ENCODE measurements at places on chromosomes 7 and 10.

- no peak for DNase-seq
These were observed 139.9 kb downstream of the KCNMA1 start for GRCh38 chr10:77497748-77498147.

DNA sequence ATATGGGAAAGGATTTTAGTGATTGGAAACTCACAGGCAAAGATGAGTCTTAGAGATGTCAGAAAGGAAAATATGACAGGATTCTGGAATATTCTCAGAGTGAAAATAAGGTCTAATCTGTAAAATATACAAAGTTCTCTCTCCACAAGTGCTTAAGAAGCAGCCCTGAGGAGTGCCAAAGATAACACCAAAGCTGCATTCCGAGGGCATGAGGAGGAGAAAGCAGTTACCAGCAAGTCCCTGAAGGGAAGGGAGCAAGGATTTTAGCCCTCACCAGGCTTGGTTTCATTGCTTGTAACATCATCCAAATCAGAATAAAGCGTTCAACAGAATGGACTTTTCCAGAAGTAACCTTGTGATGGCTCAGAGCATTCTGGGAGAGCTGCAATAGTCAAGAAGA, 31.4 kb upstream of the DLX6 start:
- DNase-seq, result no peak

GRCh38 chr10:14936584-14936983, 17.3 kb downstream of the DCLRE1C start:
- DNase-seq, result no peak

DNA sequence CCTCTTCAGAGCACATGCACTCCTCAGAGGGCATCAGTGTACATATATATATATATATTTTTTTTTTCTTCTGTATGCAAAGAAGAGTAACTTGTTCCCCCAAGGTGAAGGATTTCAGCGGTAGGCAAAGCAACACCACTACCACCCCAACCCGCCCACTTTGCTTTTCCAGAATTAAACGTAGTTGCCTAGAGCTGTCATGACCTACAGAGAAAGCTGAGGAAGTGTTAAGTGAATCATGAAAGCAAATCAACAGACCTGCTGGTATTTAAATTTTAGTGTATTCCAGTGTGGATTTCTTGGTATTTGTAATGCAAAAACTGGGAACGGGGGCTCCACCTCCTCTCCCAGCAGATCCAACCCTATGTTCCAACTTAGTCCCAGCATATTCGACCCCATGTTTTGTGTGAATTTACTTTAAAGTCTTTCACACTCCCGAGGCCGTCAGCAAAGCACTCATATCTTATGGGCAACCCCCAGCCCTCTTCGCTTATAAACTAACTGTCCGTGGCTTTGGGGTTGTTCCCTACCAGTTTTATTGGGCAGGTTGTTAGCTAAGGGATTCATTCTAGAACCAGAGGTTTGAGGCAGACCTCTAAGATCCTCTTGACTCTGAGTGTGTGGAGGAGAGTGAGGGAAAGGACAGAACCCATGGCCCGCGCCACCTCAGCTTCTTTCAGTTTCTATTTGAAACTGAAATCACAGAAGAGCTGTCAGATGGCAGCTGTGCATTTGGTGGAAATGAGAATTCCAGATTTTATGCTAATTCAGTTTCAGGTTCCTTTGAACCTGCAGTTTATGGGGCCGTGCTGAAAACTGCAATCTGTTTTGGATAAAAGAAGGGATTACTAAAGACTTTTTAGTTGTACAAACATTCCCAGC, 450.2 kb upstream of the GALNT17 start:
- DNase-seq, result no peak

- no peak for DNase-seq
These were observed 111.3 kb upstream of the SORCS1 start for GRCh38 chr10:107275806-107276205.

- no peak for DNase-seq
These were observed 78.3 kb downstream of the HTR7 start for GRCh38 chr10:90779548-90779947.

DNA sequence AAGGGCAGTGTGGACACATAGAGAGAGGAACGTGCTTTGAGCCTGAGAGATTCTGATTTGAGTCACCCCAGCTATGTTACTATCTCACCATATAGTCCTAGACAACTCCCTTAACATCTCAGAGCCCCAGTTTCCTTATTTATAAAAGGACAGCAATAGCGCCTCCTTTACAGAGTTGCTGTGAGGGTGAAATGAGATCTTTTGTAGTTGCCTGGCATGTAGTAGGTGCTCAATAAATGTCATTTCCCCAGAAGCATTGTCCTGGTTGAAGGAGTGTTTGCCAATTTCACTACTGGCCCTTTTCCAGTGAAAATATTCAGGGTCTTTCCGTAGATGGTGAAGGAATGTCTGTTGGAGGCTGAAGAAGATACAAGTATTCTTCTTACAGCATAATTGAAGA, 51.3 kb upstream of the FAM180A start:
- no peak for DNase-seq

- no peak for DNase-seq
These were observed 438.3 kb downstream of the NXPH1 start for GRCh38 chr7:8871716-8872115.

GRCh38 chr7:84002348-84002747, 192.2 kb downstream of the SEMA3A start:
- DNase-seq, result no peak

GRCh38 chr10:89475125-89475524, 60.3 kb downstream of the SLC16A12 start:
- DNase-seq, result no peak

GRCh38 chr10:63497321-63497720, 23.9 kb upstream of the REEP3 start:
- no peak for DNase-seq

DNA sequence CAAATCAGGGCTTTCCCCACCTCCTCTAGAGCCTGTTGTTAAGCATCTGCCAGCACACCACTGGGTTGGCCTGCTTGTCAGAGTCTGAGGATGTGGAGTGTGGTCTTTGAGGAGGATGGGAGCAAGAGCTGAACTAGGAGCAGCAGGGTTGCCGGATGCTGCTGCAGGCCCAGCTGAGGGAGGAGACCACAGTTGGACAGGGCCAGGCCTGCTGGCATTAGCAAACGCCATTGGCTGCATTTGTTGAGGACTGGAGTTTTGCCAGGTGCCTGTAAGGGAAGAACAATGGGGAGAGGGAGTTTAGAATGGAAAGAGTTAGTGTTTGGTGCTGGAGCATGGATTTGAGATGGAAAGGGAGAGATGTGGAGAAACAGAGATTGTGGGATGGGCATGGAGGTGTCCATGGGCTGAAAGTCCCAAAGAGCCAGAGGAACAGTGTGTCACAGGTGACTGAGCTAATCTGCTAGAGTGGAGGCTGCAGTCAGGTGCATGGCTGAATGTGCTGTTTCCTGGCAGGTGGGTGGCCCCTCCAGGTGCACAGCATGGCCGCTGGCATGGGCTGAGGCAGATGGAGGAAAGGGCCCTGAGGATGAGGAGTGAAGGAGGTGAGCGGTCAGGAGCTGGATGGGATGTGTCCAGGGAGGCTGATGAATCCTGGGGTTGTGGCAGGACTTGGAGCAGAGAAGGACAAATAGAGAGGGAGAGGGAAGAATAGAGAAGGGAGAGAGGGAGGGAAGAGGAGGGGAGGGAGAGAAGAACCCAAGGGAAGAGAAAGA, 40.7 kb downstream of the LEP start:
- DNase-seq, result no peak

- DNase-seq, result no peak
These were observed 8.1 kb downstream of the TRPV5 start for GRCh38 chr7:142925413-142925812.

GRCh38 chr10:12499076-12499986, 150.0 kb downstream of the CAMK1D start:
- DNase-seq, result no peak

DNA sequence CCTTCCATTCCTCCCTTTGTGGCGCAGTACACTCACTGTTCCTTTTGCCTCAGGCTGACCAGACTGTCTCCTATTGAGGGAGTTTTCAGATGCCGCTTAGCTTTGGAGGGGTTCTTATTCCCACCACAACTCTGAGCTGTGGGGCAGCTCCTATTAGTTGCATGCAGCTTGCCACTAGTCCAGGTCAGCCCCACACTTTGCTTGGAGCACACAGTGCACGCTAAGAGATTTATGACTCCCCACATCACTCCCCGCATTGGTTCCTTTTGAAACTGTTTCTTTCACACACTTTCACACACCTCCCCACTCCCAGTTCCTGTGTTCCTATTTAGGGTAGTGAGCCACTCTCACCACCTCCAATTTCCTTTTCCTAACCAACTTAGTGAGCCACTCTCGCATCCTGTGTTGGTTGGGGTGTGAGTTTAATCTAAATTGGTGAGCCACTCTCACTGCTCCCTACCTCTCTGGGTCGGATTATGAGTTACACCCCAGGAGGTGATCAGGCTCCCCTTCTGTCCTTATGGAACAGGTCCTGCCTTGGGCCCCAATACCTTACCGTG, 10.4 kb upstream of the ZNF485 start:
- DNase-seq, result no peak

DNA sequence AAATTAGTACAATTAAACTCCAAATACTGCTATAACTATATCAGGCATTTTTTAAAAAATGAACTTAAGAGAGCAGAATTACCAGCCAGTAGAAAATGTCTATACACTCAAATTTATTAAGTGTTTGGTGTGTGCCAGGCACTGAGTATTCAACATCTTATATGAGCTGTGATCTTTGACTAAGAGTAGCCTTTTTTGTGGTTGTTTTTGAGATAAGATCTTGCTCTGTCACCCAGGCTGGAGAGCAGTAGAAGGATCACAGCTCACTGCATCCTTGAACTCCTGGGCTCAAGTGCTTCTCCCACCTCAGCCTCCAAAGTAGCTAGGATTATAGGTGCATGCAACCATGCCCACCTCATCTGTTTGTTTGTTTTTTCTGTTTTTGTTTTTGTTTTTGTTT, 102.5 kb upstream of the CELF2 start:
- no peak for DNase-seq

DNA sequence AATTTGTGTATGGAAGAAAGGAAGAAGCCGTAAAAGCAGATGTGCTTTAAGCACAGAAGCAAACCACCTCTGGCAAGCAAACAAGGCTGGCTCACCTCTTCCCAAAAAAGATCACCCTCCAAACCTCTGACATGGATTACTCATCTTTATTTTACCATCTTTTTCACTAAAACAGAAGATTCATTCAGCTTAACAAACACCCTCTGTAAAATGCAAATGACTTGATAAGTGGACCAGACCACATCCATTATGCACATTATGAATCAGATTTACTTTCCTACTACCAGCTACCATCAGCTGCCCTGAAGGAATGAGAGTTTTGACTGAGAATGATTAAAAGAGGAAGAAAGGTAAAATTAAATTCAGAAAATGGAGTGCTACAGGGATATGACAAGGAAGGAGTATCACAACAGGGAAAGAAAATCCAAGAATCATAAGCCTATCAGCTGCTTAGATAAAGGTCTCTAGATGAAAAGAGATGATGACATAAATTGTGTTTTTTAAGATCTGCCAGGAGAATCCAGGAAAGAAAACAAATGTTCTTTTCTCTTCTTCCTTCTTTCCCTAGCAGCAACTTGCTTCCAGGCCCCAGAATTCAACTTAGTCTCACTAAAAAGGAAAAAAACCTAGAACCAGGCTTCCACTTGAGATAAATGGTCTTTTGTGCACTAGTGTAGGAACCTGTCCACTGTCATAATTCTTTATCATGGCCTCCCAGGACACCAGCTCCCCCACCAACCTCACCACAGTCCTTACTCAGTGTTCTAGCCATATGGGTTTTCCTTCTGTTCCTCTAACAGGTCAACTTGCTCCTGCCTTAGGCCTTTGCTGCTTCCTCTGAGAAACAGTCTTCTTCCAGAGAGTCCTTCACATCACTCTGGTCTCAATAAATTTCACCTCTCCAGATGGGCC, 47.4 kb downstream of the JAZF1 start:
- DNase-seq, result no peak

DNA sequence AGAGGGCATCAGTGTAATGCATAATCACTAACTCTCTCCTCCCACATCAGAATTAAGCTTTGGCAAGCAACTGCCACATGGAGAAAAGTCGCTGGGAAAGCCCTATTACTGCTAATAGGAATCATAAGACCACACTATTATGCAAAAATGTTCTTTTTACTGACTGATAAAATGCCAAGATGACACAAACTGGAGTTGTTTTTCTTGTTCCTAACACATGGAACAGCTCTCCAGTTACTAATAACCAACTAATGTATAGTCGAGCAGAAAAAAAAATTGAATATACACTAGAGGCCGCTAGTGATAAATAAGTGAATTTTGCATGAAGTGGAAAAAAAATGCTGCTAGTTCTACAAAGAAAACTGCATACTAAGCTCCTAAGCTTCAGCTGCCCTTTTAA, 165.6 kb downstream of the TPK1 start:
- no peak for DNase-seq

DNA sequence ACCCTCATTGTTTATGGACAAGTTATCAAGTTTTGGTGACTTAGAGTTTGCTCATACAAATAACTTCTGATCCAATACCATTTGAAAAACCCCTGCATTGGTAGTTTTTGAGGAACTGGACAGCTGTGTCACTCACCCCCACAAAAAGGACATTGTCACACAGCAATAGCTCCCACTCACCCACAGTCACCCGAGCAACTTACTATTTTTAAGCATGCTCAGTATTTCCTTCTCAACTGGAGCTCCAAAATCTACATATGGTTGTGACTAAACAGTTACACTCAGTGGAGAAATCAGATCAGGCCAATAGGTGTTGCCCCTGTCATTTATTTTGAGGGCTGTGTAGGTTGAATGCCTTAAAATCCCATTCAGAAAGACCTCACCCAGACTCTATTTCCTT, 165.2 kb upstream of the AUTS2 start:
- DNase-seq, result no peak

DNA sequence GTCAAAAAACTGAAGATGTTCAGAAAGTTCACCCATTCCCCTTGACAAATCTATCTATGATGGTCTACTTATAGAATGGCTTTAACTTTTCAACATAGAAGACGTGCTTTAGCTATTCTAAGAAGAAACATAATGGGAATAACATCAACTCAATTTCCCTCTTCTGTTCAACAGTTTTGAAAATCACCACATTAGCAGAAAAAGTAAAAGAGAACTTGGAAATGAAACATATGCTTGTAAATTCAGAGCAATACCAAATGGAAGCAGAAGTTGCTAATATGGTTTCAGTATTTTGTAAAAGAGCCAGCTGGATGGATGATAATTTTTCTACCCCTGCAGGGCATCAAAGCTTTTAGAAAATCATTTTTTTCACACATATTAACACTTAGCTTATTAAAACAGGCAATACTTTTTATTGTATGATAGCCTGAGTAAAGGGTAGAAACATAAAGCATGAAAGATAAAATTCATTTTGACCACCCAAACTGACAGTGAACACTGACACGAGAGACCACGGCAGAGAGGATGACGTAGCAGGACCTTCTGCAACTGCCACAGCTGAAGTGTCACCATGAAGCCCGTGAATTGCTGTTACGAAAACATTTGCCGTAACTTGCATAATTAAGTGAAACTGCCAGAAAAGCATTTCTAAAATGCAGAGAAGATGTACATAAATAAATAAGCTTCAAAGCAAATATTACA, 39.2 kb upstream of the FEZF1 start:
- no peak for DNase-seq

- no peak for DNase-seq
These were observed 27.1 kb upstream of the TTYH3 start for GRCh38 chr7:2604608-2605174.

- no peak for DNase-seq
These were observed 128.0 kb upstream of the CACUL1 start for GRCh38 chr10:118882741-118883140.

Data from cortex of kidney (tissue), 1 donor.